Bronchial epithelial cell (primary cell): ENCODE measurements at places on chromosomes 3 and 15. TPM values are rescaled to one million over a fixed set of nuclear protein-coding genes. Genes with fewer than 3 reads are reported as not detected.

The TEX55 gene
- not detected in 2 replicates for total RNA-seq

The TLR9 gene
- total RNA-seq, result not detected in 2 replicates

The STX19 gene
- total RNA-seq, result 0.53 and 5.1 TPM in 2 replicates

- no peak for DNase-seq
Measured at GRCh38 chr3:128349963-128350599, 116.6 kb downstream of the DNAJB8 start.

DNA sequence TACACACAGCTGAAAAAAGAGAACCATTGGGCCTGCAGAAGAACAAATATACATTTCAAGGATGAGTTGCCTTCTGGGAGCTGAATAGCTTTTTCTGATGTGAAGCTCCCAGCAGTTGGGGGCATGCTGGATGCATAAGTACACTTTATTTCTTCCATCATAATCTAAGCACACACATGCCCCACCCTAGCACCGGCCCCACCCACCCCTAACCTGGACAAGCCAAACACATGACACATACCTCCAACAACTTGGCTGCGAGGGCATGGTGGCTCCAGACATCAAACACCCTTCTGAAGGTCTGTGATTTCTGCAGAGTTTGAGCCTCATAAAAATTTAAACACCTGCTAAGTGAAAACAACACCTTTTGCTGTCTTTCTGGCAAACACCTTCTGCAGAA is 307.2 kb upstream of the TRIM42 start:
- DNase-seq, result no peak
